MM.1S (cell line): ENCODE measurements at places on chromosomes 3 and 15.

DNA sequence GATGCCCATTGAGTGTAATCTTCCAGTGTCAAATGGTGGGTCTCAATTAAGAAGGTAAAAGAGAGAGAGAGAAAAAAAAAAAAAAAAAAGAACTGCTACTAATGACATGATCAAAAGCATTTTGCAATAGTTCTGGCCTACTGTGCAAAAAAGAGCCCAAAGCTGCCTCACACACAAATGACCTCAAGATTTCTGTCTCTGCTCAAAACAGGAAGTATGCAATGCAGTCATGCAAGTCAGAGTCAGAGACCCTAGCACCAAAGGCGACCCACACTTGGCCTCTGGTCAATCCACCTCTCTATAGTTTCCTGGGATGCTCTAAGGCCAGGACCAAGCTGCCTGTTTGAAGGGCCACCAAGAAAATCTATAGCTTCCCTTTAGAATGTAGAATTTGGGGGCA, 323.5 kb downstream of the VPS13C start:
- no peak for DNase-seq

DNA sequence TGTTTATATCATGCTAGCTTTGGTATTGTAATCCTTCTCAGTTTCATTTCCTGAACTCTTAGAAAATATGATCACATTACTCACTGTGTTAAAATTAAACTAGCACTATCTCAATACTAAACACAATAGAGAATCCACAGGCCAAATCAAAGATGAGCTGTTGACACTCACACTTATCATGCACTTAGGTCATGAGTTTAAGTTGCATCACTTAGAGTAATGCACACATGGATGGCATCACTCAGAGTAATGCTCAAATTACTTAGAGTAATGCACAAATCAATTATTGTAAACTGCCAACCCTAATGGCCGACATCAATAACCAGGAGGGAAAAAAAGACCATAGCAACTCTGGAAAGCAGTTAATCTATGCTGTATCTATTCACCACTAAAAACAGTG, 40.0 kb upstream of the MCF2L2 start:
- DNase-seq: peak; percentile 42

- no peak for DNase-seq
These were observed 473.5 kb downstream of the RBMS3 start for GRCh38 chr3:29754346-29754745.

DNA sequence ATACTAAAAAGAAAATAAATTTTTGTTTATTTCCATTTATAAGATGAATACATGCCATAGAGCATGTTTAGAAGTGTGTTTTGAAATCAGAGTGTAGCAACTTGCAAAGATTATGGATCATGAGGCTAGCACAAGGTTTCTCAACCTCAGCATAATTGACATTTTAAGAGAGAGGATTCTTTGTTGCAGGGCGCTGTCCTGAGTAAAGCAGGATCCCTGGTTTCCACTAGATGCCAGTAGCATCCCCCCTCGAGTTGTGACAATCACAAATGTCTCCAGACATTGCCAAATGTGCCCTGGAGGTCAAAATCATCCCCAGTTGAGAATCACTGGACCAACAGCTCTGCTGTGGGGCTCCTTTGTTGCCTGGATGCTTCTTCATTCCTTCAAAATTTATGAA, 128.5 kb upstream of the RBMS3 start:
- DNase-seq: no peak

DNA sequence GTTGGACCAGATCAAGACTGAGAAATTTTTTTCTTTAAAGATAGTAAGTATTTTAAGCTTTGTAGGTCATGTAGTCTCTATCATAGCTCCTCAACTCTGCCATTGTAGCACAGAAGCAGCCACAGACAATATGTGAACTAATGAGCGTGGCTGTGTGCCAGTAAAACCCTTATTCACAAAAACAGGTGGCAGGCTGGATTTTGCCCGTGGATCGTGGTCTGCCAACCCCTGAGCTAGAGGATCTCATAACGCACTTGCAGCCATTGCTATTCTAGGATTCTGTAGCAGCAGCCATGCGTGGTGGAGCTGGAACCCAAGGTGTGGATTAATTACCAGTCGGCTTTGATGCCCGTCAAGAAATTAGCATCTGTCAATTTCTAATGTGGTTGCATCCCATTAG, 68.7 kb upstream of the PLXNA1 start:
- DNase-seq: no peak

- no peak for DNase-seq
These were observed 437.4 kb downstream of the NR2F2 start for GRCh38 chr15:96767703-96768434.

GRCh38 chr3:120496278-120497002, 45.6 kb upstream of the FSTL1 start:
- DNase-seq: no peak

GRCh38 chr3:188266562-188267274, 112.8 kb downstream of the LPP start:
- DNase-seq: no peak

- no peak for DNase-seq
These were observed 47.2 kb downstream of the SLC12A8 start for GRCh38 chr3:125165189-125165947.

DNA sequence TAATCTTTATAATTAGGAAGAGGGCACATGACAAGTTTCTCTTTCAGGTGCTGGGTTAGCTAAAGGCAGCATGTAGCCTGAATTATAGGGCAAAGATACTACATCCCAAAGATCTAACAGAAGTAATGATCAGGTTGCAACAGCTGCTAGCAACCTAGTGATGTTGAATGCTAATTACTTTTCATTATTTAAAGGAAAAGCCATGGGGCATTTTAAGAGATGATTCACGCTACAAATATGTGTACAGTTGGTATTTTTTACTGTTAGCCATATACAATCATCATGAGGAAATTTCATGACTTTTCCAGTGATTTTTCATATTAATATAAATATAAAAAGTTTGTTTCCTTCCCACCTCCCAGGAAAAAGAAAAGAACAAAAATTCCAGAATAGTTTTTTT, 43.0 kb downstream of the NEK10 start:
- DNase-seq: no peak

DNA sequence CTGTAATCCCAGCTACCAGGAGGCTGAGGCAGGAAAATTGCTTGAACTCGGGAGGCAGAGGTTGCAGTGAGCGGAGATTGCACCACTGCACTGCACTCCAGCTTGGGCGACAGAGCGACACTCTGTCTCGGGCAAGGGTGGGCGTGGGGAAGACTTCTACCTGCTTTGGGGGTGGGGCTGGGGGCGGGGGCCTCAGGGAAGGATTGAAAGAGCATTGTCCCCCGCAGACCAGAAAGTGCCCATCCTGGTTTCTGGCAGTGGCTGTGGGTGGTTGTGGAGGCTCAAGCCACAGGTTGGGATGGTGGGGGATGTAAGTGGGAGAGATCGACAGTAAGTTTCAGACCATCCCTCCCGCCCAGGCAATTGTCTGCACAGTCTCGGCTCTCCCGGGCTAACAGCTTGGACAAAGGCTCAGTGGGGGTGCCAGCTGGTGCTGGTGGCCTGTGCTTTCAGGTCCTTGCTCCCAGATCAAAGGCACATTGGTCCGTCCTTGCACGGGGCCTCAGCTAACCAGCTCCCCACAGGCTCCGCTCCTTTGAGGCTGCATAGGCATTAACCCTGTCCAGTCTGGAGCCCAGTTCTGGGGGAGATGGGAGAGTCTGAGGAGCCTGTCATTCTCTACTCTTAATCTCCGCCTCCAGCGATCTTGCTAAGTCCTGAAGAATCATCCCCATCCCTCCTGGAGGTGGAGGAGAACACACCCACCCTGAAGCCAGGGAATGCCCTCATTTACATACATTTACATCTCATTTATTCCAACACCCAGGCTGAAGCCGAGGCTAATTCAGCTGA, 8.6 kb downstream of the SCN5A start:
- DNase-seq: no peak

- no peak for DNase-seq
These were observed 54.7 kb downstream of the FOXP1 start for GRCh38 chr3:71528816-71529215.

- DNase-seq: no peak
These were observed 211.3 kb downstream of the XXYLT1 start for GRCh38 chr3:195059471-195060216.

GRCh38 chr3:51963951-51964451, 3.3 kb downstream of the PCBP4 start:
- no peak for DNase-seq

GRCh38 chr15:69719527-69720240, 267.1 kb downstream of the RPLP1 start:
- DNase-seq: no peak

- no peak for DNase-seq
These were observed 177.8 kb downstream of the SERPINI1 start for GRCh38 chr3:167913219-167913835.

GRCh38 chr15:39946862-39947261, 12.9 kb downstream of the EIF2AK4 start:
- no peak for DNase-seq
